ENCODE measurements at places on chromosomes 4 and X.

DNA sequence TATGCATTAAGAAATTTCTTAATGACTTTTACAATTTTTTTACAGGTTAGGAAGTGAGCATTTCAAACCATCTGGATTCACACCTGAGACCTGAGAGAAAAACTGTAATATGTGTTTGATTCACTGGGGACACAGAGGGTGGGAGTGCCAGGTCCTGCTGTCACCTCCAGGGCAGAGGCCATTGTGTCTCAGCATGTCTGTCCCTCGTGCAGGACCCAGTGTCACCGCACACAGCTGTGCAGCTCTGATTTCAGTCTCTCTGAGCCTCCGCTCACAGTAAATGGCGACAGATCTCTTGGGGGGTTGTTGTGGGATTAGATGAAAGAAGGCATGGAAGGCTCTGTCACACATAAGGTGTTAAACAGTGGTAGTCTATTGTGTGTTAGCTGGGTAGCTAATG is 23.0 kb upstream of the CLDN24 start:
- DNase-seq: no peak

GRCh38 chr4:166482758-166483157 is 609.7 kb downstream of the TLL1 start:
- no peak for DNase-seq

GRCh38 chrX:46575991-46576392 is 2.4 kb downstream of the CHST7 start:
- DNase-seq: no peak

DNA sequence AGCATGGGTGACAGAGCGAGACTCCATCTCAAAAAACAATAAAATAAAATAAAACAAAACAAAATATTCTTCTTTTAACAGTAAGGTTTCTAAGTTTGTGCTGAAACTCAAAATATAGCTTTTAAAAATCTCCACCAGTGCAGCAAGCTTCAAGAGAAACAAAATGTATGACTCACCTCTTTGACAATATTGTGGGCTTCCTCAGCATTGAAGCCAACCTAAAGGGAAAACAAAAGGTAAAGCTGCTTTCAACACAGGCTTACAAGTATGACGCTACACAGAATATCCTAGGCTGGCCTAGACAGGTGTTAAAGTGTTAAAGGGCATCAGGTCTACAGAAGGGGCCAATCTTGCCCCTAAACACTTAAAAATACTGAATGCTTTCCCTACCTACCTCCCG is 1.2 kb downstream of the DYNLT3 start:
- DNase-seq: no peak

DNA sequence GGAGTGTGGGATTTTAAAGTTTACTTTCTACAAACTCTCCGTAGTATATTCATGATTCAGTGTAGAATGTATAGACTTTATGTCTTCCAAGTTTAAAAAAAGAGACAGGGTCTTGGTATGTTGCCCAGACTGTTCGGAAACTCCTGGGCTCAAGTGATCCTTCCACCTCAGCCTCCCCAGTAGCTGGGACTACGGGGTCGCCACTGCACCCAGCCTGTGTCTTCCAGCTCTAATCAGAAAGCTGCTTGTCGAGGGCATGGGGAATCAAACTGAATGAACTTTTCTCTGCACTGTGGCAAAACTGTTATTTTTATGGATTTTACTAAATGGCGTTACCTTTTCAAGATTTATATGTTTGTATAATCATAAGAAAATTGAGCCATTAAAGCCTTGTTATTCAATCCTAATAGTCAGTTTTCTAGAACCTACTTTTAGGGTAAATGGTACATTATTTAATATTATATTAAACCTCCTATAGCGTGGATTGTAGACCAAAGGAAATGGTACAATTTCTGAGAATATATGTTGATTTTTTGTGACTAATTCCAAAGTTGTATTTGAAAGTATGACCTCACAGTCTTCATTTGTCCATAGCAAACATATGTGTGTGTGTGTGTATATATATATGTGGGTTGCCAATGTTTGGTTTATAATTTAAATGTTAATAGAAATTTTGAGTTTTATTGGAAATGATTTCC is 1.1 kb downstream of the BLOC1S4 start:
- no peak for DNase-seq

DNA sequence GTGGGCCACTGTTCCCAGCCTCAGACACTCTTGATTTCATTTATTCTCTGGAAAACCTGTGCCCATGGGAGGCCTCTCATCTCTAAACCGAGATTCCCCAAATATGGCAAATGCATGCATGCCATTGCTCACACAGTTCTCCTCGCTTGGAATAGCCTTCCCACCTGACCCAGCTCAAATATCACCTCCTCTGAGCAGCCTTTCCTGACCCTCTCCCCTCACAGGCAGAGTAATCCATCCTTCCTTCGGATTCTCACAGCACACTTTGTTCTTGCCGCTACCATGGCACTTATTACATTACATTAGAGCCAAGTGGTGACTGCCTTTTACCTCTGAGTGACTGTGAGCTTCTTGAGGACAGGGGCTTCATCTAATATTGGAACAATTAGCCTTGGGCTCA is 209.5 kb downstream of the HS6ST2 start:
- no peak for DNase-seq

- DNase-seq: no peak
Measured at GRCh38 chr4:126583509-126583908, 1049.2 kb upstream of the INTU start.
